GDM1 (cell line): ENCODE measurements at places on chromosomes 3 and 15.

DNA sequence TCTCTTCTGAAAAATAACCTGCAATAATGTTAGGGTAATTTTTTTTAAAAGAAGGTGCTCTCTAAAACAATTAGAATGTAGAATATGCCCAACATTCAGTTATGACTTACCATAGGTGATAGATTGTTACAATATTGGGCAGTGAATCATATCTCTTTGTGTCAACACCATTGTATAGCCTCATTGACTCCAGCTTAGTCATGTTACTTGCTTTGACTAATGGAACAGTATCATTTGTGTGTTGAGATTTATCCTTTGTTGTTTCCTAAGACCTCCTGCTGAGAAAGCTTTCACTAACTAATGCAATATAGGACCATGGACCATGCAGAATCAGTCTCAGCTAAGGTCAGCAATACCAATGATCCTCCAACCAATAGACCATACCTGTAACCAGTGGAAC is 1106.4 kb downstream of the SI start:
- DNase-seq = no peak

GRCh38 chr3:43000387-43000786 is 21.3 kb downstream of the GASK1A start:
- no peak for DNase-seq

DNA sequence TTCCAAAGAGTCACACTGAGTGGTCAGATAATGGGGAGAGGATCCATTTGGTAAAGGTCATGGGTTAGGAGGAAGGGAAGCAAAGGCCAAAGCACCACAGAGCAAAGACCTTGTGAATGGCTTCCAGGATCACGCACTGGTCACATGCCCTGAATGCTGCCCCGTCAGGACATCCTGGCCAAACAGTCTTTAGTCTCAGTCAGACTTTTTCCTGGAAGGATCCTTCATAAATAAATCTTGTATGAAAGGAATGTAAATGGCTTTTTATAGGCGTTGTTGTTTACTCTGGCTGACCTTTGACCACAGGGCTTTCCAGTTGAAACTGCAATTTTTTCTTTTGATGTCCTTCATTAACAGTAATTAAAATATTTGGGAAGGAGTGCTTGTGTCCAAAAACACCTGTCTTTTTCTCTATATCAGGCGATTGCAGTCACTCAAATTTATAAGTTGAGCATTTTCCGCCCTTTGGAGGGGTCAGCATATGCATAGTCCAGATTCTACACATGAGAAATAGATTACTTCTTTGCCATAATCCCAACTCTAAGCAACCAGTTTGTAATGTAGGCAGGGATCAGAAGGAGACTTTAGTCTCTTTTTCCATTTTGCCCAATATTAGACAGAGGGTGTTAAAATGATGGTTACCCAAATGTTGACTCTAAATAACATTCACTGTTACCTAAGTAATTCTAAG is 48.4 kb downstream of the CHAC1 start:
- DNase-seq = no peak

GRCh38 chr3:195226900-195227447 is 44.0 kb downstream of the XXYLT1 start:
- peak; percentile 28 for DNase-seq

DNA sequence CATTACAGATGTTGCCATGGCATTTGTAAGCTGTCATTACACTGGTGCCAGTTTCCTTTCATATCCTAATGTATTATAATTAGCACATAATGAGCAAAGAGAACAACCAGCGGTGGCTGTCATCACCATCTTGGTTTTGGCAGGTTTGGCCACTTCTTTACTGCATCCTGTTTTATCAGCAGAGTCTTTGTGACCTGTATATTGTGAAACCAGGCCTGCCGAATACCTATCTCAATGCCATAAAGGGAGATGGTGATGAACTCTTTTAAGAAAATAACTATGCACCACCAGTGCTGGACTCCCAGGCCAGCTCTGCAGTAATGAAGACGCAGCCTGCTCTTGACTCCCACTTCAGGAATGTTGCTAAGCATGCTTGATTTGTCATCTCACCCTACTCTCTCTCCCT is 458.1 kb upstream of the NR2F2 start:
- no peak for DNase-seq

- DNase-seq = no peak
Observed at GRCh38 chr3:159751752-159752151, 236.9 kb upstream of the IL12A start.

- DNase-seq = no peak
Observed at GRCh38 chr3:192848371-192849233, 69.1 kb downstream of the MB21D2 start.

- no peak for DNase-seq
Observed at GRCh38 chr3:48607519-48607918, 1.9 kb downstream of the UQCRC1 start.

- no peak for DNase-seq
Observed at GRCh38 chr15:52417521-52417920, 111.2 kb downstream of the MYO5A start.

DNA sequence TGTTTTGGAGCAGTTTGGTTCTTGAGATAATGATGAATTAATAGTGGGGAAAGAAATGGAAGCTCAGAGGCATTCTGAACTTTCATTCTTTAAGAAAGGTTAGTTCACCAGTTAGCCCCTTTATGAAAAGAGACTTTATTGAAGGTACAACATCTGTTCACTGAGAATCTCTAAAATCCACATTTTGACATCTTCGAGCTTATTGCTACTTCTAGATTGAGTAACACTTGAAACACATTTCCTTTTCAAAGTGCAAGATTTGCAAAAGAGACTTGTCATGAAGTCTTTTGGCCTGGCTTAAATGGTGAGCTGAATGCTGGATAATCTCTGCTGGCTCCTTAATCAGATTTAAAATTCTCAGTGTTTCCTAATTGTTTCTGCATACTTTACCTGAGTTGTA is 42.3 kb downstream of the RAB8B start:
- DNase-seq = no peak

GRCh38 chr3:65886391-65886790 is 152.3 kb downstream of the MAGI1 start:
- DNase-seq = no peak

GRCh38 chr3:188976407-188976806 is 195.4 kb upstream of the TPRG1 start:
- no peak for DNase-seq

GRCh38 chr3:117253636-117254035 is 544.1 kb downstream of the TUSC7 start:
- DNase-seq = no peak

DNA sequence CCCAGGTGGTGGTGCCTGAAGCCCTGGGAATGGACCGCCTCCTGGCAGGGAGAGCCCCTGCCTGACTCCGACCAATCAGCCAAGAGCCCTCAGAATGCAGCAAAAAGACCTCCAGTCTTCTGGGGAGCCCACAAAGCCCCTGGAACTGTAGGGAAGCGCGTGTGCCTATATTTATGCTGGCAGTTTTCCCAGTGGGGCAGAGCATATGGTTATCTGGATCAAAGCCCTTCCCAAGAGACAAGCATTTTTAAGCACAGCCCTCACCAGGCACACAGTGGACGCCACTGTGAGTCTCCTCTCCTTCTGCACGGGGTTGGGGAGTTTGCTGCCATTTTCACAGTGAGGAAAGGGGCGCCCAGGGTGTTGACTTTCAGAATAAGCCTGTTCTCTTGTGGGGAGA is 80.9 kb upstream of the RPL32 start:
- no peak for DNase-seq

DNA sequence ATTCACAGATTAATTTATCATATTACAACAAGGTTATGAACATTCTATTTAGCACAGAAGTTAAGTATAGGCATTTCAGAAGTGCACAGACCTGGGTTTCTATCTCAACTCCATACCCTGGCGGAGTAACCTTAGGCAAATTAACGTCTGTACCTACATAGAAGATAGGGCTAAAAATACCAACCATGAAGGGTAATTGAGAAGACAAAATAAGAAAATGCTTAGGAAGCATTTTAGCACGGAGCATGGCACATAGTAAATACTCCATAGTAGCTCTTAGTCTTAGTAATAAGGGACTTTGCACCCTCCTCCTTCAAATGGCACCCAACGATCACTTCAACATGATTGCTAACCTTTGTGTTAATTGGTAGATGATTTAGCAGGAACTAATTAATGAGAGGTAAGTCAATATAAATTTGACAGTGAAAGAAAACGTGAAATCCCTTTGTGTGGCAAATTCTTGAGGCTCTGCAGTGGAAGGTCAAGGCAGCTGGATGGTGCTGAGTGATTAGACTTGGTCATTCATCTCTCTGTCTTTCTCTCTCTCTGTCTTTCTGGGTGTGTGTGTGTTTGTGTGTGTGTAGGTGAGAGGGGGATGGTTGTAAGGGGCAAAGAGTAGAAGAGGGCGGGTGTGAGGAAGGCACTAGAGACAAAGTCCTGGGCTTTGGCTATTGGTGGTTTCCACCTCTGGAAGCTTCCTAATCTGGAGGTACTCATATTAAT is 131.1 kb upstream of the PHLDB2 start:
- no peak for DNase-seq

DNA sequence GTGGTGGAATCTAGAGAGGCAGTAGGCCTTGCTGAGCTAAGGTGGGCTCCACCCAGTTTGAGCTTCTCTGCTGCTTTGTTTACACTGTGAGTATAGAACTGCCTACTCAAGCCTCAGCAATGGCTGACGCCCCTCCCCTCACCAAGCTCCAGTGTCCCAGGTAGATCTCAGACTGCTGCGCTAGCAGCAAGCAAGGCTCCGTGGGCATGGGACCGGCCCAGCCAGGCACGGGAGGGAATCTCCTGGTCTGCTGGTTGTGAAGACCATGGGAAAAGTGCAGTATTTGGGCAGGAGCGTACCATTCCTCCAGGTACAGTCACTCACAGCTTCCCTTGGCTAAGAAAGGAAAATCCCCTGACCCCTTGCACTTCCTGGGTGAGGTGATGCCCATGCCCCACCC is 407.1 kb downstream of the ZPLD1 start:
- no peak for DNase-seq
